ENCODE measurements at places on chromosomes 1 and 21.

DNA sequence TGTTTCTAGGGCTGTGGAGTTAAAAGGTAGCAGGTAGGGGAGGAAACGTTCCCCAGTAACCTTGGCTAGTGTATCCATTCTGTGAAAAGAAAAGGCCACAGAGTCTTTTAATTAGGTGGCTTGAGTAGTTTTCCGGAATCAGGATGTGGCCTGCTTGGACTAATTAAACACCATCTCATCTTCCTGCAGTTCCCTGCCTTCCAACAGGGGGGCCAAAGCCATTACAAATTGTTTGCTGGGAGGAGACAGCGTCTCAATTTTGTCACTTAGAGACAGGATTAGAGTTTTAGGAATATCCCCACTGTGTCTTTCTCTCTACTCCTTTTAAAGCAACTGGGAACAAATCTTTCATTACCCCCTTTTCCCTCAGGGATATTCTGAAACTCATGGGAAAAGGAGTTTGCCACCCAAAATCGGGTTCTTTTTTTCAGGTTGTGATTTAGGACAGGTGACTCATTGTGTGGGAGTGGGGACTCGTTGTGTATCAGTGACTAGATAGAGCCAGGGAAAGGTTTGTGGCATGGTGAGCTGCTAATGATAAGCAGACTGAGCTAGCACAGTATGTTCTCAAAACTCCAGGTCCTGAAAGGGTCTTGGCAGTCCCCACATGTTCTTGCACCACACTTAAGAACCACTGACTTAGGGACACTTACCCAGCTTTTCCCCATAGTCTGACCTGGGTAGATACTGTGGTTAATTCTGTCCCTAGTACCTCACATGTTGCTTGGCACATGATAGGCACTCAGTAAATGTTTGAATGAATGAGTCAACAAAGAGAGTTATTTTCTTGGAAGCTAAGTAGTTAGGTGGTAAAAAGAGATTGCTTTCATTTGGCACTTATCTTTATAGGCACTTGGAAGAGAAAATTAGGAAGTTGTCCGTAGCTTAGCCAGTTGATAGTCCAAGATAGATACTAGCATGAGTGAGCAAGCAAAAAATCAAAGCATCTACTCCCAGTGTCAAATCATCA, 22.5 kb downstream of the INTS3 start:
- DNase-seq = no peak

GRCh38 chr1:191588905-191589304, 569.4 kb upstream of the RGS18 start:
- DNase-seq = no peak

- no peak for DNase-seq
Observed at GRCh38 chr1:110272045-110272444, 61.9 kb downstream of the KCNC4 start.

- DNase-seq = no peak
Observed at GRCh38 chr1:48019714-48020315, 22.6 kb upstream of the TRABD2B start.

DNA sequence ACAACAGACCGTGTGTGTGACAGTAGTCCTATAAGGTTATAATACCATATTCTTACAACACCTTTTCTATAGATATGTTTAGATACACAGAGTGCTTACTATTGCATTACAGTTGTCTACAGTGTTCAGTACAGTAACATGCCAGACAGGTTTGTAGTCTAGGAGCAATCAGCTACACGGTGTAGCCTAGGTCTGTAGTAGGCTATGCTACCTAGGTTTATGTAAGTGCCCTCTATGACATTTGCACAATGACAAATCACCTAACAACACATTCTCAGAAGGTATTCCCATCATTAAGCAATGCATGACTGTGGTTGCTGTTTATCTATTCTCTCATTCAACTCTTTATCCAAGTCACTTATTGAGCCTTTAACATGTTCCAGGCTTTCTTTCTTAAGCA, 1.8 kb upstream of the WLS start:
- no peak for DNase-seq

DNA sequence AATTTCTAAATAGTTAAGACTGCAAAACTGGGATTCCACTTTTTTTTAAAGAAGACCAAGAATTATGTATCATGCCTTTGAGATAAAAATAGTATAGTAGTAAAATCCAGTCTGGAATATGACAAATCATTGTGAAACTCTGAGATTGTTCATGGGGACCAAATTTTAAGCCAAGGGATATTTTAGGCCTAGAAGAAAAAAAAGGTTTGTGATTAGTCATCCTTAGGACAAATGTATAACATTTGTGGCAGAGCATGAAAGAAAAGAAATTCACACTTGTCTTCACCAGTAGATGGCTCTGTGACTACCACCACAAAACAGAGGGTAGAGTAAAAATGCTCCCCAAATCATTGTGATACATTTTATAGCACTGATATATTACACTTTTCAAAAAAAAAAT, 226.1 kb downstream of the KCTD3 start:
- no peak for DNase-seq

DNA sequence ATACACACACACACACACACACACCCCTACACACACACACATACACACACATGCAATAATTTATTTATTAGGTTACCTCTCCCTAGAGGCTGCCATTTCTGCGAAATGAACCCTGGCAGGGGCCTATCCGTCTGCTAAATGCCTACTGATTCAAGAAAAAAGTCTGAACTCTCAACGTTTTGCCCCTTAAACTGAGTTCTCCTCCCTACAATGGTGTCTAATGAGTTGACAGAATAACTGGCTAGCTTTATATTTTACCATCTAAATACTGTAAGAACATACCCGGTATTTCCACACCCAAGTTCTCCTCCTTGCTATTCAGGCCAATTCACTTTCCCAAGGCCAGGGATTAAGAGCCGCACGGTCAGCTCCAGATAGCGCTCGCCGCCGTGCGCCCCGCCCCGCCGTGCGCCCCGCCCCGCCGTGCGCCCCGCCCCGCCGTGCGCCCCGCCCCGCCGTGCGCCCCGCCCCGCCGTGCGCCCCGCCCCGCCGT, 339 bp upstream of the RNPC3 start:
- DNase-seq = no peak

- no peak for DNase-seq
Observed at GRCh38 chr1:54766726-54767125, 2.4 kb upstream of the PARS2 start.

DNA sequence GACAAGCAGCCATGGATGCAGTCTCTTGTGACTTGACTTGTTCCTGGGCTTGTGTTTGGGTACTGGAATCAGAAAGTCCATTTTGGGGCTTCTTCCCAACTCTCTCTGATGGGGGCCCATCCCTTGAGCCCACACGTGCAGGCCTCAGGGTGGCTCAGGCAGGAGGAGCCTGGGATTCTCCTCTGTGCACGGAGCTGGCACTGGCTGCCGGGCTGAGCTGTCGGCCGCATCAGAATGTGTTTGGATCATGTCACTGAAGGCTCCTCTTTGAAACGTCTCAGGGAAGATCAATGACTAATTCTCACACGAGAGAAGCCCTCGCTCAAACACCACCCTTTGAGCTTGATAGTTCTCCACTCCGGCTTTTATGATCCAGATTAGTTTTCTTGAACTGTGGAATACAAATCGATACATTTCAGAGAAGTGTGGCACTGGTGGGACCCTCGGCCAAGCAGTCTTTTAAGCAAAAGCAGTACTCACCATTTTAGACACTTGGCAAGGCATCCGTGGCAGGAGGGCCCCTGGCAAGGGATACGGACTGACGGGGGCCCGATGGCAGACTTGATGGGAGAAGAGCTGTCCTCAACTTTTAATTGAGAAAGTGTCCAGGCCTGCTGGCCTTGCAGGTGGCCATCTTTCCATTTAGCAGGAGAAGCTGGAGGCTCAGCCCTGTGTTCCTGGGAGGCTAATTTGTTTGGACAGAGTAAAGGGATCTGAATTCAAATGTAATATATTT, 220.7 kb upstream of the C1orf174 start:
- no peak for DNase-seq
